ENCODE measurements at places on chromosomes 16 and 17.

- DNase-seq = no peak
These were observed 422.9 kb downstream of the WWOX start for GRCh38 chr16:78522327-78522726.

GRCh38 chr17:6269478-6269877, 165.4 kb downstream of the AIPL1 start:
- no peak for DNase-seq

GRCh38 chr16:84520725-84521496, 16.5 kb upstream of the MEAK7 start:
- DNase-seq = no peak

- no peak for DNase-seq
These were observed 398.5 kb downstream of the HAPSTR1 start for GRCh38 chr16:9489835-9490467.

GRCh38 chr17:77303620-77304019, 162.9 kb downstream of the SEC14L1 start:
- DNase-seq = no peak

GRCh38 chr16:55846598-55847346, 13.9 kb upstream of the CES1 start:
- DNase-seq = no peak

DNA sequence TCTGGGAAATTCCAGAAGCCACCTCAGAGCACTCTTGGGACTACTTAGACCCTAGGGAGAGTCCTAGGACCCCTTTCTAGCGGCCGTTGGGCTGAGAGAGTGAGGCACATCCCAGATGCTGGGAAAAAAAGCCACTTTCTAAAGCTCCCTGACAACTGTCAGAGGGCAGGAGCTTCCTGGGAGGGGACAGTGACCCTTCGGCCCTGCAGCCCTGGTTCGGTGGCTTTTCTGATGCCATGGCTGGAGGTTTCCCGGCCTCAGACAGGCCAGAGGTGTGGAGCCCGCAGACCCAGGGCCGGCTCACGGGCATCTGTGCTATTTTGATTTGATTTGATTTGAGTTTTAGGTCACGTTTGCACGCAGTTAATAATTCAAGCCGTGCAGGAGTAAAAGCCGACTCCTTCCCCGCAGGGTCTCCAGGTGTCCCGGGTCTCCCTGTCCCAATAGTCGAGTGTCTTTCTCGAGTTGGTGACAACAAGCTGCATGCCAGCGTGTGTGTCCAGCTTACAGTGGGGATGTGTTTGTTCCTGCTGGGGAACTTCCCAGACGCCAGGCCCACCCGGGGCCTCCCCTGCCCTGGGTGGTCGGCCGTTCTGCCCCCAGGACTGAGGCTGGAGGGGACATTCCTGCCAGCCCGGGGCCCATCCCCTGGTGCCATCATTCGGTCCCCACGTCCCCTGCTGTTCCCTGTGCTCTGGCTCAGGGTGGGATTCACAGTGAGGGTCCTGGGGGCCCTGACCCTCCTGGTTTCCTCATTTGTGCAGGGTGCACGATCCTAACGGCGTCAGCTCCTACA, 1.0 kb upstream of the CBFA2T3 start:
- no peak for DNase-seq

- no peak for DNase-seq
These were observed 975 bp downstream of the CFAP20 start for GRCh38 chr16:58128181-58128631.

GRCh38 chr17:2337544-2338314, 428 bp downstream of the SGSM2 start:
- peak; percentile 58 for DNase-seq

- no peak for DNase-seq
These were observed 7.6 kb upstream of the CBFB start for GRCh38 chr16:67021321-67021720.

- no peak for DNase-seq
These were observed 14.6 kb downstream of the GNGT2 start for GRCh38 chr17:49195751-49196150.

- no peak for DNase-seq
These were observed 70.0 kb upstream of the TNRC6C start for GRCh38 chr17:77888242-77889134.

GRCh38 chr17:20300436-20300934, 166.9 kb downstream of the LGALS9B start:
- DNase-seq = no peak

DNA sequence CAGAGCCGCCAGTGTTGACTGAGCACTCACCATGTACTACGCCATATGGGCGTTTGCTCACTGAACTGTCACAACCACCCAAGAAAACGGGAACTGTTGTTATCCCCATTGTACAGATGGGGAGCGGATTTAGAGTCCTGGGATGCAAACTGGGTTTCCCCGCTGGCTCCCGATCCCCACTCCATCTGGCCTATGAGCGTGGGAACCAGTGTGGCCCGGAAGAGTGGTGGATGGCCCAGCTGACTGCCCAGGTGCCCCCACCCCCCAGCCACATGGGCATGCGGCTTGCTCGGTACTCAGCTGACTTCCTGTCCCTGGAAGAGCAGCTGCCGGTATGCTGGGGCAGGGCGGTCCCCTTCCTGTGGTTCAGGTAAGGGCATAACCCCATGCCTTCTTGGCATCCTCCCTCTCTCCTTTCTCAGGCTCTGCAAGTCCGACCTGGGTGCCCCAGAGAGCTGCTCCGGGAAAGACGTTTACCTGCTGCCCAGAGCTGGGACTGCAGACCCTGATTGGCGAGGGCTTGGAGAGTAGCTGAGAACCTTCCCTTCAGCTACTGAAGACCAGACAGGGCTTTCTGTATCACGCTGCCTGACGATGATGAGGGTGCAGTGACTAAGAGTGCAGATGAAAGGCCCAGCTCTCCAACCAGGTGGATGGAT, 16.2 kb downstream of the SOCS3 start:
- peak; percentile 73 for DNase-seq

DNA sequence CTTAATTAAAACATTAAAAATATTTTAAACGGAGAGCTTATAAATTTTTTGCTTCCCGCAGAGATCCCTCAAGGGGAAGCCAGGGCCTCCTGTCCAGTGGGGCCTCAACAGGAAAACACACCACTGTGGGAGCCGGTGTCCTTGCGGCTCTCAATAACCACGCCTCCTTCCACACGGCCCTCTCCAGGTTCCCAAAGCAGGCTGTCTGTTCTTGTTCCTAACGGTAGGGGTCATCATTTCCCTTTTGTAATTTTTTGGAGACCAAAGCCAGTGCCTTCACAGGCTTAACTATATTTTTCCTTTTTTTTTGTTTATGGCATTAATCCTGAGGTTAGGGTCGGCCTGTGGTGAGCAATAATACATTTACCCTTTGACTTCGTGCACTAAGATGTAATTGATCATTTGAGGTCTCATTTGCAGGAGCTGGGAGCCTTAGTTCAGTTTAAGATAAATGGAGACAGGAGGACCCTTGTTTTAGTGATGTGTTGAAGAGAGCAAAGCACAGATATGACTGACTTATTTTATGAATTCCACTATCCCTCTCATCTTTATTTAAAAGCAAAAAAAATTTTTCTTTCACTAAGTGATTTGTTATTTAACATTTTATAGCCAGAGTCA, 77.5 kb upstream of the N4BP1 start:
- DNase-seq = peak; percentile 25

DNA sequence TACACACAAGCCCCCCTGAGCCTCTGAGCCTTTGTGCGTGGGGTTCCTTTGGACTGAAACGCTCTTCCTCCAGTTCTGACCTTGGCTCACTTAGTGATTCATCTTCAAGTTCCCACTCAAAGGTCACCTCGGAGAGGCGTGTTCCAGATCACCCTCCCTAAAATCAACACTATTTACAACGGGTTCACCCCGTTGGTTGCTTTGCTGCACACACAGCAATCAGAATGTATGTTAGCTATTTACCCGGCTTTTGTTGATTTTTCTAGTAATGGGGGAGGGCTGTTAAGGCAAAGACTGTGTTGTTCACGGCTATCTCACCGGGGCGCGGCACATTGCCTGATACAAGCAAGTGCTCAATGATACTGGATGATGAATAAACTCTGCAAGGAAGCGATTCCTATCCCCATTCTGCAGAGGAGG, 977 bp downstream of the NAGPA start:
- DNase-seq = no peak

DNA sequence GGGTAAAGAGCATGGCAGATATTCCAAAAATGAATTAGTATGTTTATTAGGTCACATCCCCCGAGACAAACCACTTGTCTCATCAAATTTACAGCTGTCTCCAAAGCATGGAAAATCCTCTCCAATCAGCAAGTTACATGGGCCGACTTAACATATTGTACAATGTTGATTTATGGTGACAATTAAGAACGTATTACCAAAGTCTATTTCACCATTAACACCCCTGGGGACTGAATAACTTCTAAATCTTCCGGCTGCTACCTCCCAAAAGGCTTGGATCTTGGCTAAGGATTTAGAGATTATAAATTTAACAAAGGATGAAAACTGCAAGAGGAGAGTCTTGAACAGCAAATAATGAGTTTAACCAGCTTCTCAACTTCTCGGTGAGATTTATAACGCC, 311.9 kb downstream of the NPIPA8 start:
- no peak for DNase-seq

- DNase-seq = no peak
These were observed 682 bp downstream of the XAF1 start for GRCh38 chr17:6756425-6757031.

DNA sequence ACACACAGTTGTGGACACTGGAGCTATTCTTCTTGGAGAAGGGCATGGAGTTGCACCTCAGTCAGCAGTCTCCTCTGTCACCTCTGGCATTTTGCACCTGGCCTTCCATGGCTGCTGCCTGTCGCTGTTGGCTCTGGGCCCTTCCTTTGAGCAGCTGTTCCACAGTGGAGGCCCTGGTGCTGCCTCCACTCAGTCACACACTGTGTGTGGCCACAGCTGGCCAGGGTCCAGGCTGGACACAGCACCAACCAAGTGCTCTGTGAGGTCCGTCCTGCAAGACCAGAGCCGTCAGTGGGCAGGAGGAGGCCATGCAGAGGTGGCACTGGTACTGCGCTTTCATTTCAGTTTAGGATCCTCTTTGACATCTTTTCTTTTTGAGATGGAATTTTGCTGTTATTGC, 21.6 kb upstream of the MED9 start:
- DNase-seq = no peak

- DNase-seq = no peak
These were observed 7.5 kb upstream of the JUP start for GRCh38 chr17:41793784-41794539.

DNA sequence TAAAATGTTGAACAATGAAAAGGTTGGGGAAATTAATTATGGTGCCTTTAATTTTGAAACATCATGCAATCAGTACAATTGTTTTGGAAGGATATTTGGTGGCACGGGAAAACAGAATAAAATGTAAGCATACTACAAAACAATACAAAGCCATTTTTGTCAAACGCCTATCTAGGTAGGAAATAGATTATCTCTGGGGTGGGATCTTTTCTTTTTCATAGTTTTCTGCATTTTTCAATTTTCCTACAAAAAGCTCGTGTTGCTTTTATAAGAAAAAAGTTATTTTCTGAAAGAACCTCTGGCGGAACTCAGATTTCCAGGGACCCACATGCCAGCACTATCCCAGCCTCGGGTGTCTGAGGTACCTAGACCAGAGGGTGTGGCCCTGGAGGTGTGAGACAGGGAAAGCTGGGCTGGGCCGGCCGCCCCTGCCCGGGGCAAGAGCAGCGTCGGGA, 961 bp upstream of the MAP3K3 start:
- no peak for DNase-seq

GRCh38 chr17:73991260-73991659, 212.2 kb upstream of the RPL38 start:
- DNase-seq = no peak

DNA sequence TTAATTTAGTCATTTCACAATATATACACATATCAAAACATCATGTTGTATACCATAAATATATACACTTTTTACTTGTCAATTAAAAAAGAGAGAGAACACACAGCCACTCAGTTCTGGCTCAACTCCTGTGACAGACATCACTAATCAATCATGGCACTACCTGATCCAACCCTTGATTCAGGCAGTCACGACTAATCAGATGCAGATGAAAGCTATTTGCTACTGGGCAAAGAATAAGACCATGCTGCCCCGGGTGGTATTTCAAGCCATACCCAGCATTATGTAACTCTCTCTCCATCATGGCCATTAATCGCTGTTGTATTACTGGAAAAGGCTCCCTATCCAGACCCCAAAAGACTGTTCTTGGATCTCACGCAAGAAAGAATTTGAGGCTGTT, 345.7 kb downstream of the HAPSTR1 start:
- no peak for DNase-seq

DNA sequence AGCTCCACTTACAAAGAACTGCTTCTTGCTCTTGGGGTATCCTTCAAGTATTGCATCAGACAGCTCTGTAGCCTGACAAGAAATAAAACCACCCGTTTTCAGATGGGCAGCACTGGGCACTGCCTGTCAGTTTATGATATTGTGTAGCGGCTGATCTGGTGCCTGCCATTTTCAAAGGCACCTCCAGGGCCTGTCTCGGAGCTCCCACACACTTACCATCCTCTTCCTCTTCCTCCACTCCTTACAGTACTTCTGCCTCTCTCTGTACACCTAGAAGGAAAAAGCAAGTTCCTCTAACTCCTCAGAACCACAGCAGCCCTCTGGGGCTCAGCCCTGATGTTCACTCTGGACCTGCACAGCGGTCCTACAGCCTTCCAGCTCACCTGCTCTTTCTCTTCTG, 4.4 kb downstream of the PSMC3IP start:
- DNase-seq = no peak

GRCh38 chr16:57098188-57098841, 5.9 kb downstream of the CPNE2 start:
- no peak for DNase-seq

GRCh38 chr16:89786474-89787364, 29.7 kb downstream of the FANCA start:
- no peak for DNase-seq

DNA sequence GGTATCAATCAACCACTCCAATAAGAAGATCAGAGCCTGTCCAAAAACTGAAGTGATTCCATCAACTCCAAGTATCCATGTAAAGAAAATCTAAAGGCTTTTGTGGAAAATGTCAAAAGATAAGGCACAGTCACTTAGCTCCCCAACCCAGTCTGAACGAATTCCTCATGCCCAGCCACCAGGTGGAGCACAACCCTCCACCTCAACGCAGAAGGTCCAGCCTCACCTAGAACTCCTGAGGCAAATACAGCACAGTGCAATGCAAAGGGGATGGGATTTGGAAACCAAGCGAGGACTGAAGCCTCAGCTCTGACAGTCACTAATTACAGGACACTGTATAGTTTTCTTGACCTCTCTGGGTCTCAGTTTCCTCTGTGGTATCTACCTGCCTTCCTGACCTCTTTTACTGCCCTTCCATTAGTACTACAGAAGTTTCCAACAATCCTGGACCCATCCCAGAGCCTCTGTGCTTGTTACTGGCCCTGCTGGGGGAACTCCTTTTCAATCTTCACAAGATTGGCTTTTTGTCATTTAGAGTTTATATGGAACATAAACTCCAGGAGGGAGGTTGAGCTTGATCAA, 2.0 kb downstream of the NCBP3 start:
- peak; percentile 40 for DNase-seq

GRCh38 chr17:27616414-27616813, 14.6 kb upstream of the LGALS9 start:
- no peak for DNase-seq
